ENCODE measurements at places on chromosomes 12 and 14.

GRCh38 chr14:53528185-53528671, 375.1 kb upstream of the DDHD1 start:
- DNase-seq = peak; percentile 2

DNA sequence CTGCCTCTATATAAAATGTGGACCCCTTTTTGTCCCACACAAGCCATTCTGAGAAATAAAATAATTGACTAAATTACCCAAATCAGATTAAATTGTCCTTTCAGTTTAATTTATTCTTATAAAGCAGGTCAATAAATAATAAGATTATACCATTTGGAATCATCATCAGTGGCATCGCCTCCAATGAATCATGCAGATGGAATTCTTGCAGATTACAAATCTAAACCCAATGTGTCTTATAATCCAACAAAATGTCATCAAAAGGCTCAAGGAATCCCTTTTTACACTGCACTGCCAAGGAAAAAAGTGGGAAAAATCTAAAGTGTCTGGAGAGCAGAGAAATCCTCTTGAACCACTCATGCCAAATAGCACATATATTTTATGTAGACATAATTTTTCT, 138.2 kb upstream of the TSPAN8 start:
- no peak for DNase-seq

- no peak for DNase-seq
Observed at GRCh38 chr14:64860039-64860438, 19.7 kb downstream of the SPTB start.

DNA sequence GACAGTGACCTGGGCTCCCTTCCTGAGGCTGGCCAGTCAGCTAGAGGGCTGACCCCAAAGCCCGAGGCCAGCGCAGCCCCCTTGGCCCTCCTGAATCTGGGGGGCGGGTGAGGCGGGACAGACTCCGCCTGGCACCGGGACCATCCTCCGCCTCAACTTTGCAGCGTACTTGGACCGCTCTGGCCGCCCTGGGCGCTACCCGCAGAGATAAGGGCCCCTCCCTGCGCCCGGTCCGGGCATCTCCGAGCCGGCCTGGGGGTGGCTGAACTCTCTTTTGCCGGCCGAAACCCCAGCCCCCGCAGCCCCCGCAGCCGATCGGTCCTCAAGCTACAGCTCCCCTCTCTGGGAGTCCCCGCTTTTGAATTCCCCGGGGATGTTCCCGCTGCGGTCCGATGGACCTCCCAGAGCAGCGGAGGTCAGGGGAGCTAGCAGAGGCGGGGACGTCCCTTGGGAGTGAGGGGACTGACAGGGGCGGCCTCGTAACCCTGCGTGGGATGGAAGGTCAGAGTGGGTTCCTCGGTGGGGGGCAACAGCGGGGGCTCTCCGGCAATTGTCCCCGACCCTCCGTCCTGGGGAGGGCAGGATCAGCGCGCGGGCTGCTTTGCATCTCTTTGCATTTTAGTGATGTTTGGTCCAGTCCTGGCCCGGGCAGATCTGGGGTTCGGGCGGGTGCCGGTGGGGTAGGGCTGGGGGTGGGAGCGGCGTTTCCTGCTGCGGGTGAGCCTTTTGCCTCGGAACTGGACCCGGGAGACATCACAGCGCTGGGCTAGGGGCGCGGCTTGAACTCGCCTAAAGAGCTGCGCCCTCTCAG, at the start of gene CRIP1:
Gene CRIP1, plus strand, starts transcription at position 724 of the 811 bp plus-strand sequence. CDS start 374 bp downstream, outside the sequence.
- DNase-seq = no peak

GRCh38 chr14:74572726-74573301, 39.2 kb downstream of the LTBP2 start:
- peak; percentile 62 for DNase-seq

DNA sequence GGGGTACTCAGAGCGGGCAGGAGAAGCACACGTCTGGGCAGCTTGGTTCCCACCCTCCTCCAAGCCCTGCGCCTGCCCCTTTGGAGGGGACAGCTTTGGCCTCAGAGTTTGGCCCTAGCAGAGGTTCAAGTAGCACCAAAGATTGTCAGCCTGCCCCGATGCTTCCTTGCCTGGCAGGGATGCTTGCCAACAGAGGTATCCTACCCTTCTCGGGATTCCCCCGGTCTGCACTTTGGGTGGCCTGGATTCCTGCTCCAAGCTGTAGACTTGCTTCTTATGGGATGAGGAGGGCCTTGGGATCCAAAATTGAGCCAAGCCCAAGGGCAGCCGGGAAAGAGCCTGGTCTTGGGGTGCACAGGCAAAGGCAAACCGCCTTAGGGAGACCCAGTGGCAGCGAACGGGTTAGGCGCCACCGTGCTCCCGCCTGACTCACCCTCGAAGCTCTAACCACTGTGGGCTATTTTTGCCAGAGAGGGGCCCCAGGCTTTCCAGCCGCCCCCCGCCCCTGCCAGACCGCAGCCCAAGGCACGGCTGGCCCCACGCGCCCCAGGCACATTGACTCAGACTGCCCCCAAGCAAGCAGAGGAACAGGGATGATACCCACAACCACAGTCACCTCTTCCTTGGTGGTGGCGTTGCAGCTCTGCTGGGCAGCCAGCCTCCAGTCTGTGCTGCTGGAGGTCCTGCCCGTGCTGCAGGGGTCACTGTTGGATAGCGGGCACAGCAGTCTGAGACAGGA, 847 bp upstream of the WNT10B start:
- DNase-seq = no peak

DNA sequence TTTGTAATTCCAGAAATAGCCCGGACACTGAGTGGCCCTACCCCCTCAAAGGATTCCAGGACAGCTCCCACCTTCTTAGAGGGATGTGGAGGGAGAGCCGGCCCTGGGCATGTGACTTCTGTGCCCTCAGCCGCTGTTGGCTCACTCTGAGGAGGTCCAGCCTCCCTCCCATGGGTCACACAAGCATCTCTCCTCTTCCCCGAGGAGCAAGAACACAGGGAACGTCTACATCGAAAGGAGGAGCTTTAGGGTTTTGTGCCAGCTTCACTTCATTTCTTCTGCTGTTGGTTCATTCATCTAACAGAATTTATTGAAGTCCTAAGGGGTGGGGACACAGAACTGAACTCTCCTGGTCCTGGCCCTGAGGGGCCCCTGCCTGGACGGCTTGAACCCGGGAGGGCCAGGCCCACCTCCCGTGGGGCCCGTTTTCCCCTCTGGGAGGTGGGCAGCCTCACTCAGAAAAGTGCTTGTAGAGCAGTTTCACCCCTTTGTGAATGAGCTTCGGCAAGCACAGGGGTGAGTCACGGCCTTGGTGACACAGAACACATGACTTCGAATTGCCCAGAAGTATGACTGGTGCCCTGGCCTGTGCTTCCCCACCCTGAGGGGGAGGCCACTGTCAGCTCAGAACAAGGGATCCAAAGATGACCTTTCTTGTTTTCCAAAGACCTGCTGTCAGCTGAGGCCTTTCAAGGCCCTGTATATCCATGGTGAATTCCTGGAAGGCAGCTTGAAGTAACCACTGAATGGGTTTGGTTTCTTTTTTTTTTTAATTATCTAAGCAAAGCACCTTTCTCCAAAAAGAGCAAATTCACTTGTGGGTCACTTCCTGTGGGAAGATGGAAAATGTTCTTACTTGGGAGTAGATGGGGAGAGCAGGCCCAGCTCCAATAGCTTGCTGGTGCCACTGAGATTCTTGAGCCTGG, 39.2 kb downstream of the NFKBIA start:
- peak; percentile 76 for DNase-seq

DNA sequence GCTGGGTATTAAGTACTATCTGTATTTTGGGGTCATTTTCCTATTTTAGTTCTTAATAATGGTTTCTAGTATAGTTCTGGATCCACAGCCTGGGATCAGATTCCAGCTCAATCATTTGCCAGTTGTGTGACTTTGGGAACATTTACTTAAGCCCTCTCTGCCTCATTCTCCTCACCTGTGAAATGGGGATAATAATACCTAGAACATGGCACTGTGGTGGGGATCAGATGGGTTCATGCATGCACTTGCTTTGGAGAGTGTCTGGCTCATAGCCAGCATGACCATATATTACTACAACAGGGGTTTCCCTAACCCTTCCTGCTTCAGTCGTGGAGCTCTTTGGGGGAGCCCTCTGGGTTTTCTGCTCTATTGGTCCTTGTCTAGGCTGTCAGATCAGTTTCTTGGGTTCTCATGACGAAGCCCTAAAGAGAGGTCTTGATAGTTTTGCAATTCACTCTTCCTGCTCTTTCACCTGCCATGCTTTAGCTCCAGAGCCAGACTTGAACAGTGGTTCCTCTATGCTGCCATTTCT, 34.1 kb upstream of the SMOC1 start:
- no peak for DNase-seq
